Colonic mucosa (tissue), 4 donors: ENCODE measurements at places on chromosomes 2 and 18. TPM values are rescaled to one million over a fixed set of nuclear protein-coding genes. Genes with fewer than 3 reads are reported as not detected.

GRCh38 chr18:13745696-13746095 is 19.2 kb downstream of the RNMT start:
- no peak for DNase-seq

- no peak for DNase-seq
These were observed 310.8 kb downstream of the PLCL1 start for GRCh38 chr2:198115201-198115600.

CHRND gene
- not detected for total RNA-seq

DNA sequence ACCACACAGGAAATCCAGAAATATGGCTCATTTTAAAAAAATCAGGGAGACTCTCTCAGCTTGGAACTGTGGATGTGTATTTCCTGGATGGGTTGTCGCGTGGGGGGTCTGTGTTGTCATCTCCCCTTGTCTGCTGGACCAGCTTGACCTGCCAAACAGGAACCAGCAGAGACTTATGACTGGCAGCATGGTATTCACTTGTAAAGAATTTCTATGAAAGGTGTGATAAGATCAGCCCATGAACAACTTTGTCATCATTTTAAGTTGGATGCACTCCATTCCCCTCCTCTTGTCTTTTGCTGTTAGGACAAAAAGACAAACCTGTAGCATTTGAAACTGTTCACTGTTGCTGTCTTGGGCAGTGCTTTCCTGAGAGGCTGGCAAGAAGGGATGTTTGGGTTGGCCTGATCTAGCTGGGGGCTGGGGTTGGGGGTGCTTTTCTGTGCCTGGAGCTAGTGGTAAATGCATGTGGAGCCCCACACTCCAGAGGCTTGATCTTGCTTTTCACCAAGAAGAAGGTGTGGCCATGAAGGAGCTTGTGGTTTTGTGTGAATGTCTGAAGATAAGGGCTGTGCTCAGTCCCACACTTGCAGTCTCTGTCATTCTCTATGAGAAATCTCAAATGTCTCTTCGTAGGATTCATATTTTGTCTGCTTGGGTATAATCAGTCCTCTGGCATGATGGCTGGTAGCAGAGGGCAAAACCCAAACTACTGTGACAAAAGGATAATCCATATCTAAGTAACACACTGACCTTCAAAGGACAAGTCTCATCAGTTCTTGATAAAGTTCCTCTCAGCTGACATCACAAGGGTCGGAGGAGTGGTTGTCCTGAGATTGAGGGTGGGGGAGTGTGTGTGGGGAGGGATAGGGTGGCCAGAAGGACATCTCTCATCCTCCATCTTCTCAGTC is 39.0 kb downstream of the RALB start:
- no peak for DNase-seq

- DNase-seq = no peak
These were observed 115.8 kb downstream of the SS18 start for GRCh38 chr18:25974630-25975077.

DNA sequence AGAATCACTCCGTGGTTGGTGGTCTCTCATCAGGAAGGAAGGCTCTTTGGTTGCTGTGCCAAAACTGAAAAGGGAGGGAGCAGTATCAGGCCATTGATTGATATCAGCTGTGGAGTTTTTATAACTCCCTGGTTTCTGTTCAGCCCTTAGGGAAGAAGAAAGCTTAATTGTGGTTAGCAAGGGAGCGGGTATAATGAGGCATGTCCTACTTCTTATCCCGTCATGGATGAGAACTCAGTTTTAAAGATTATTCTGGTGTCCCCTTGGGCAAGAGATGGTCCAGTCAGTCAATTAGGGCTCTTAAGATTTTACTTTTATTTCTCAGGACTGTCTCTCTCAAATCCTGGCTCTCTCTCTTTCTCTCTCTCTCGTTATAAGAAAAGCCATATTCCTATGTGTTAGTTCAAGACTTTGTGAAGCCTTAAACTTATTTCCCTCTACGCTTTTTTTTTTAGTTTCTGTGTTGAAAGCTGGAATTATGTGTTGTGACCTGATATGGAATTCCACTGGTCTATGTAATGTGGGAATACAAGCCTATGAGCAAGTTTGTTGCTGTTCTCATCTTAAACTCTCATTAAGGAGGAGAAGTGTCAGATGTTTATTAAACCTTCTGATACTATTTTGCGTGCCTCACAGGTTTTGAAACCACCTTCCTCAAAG is 514.0 kb upstream of the CDH2 start:
- no peak for DNase-seq

- no peak for DNase-seq
These were observed 197.6 kb downstream of the BCL11A start for GRCh38 chr2:60355849-60356261.

CYP27C1 gene
- total RNA-seq = 0.19 TPM

- DNase-seq = no peak
These were observed 210.7 kb upstream of the RASGRP3 start for GRCh38 chr2:33265584-33266338.

DNA sequence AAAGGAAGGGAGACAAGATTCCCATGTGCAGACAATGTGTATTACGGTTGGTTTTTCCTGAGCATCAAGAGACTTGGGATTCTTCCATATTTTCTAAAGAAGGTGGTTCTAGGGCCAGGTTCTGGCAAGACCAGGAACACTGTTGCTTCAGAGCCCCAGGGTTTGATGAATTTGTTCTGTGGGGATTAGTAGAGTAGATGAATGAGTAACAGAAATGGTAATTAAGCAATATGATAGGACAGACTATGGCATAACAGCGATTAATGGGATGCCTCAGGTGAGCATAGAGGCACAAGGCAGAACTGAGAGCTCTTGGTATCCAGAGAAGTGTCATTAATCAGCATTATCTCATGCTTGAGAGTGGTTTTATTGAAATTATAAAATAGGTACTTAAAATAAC is 82.8 kb upstream of the PNPT1 start:
- DNase-seq = no peak

GRCh38 chr2:127649684-127650040 is 3.7 kb downstream of the GPR17 start:
- peak; percentile 92 for DNase-seq

DNA sequence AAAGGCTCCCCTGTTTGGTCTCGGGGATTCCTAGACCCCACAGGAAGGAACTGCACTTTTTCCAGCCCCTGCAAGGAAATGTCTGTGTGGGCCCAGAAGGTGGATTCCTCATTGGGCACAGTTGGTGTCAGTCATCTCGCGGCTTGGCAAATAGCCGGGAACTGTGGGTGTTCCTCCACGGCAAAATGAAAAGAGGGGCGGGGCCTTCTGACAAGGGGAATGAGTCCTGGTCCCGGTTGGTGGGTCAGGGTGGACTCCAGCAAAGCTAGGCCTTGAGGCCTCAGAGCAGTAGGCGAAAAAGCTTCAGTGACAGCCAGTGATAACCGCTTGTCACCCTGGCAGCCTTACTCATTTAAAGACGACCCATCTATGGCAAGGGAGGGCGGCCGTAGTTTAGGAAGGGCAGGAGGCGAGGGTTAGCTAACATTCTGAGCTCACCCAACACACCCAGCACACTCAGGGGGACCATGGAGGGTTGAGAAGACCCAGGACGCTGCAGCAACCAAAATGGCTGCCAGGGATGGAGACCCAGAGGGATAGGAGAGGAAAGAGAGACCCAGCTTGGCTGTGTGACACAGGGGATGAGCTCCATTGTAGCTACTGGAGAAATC is 16.5 kb downstream of the SLC4A3 start:
- DNase-seq = no peak

DNA sequence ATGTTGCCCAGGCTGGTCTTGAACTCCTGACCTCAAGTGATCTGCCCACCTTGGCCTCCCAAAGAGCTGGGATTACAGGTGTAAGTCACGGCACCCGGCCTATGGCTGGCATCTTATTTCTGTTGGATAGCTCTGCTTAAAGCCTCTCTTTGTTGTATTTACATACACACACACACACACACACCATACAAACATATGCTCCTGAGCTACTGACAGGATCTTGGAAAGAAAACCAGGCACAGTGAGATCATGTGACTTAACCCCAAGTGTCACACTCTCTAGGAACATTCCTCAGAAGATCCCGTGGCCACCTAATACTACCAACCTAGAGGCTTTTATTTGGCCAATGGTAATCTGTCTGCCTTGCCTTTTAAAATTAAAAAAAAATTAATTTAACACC is 85.1 kb upstream of the HAAO start:
- DNase-seq = no peak

DNA sequence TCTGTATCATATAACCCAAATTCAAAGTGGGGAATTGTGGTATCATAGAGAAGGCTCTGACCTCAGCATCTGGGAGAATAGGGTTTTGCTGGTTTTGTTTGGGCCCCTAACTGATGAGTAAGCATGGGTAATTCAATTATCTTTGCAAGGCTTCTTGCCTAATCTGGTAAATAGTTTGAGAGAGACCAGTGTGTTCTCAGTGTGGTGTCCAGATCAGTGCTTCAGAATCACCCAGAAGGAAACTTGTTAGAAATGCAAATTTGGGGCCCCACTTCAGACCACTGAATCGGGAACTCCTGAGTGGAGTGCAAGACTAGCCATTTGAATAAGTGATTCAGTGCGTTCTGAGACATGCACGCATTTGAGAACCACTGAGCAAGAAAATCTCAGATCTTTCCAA is 282.7 kb downstream of the EPHA4 start:
- DNase-seq = no peak

DNA sequence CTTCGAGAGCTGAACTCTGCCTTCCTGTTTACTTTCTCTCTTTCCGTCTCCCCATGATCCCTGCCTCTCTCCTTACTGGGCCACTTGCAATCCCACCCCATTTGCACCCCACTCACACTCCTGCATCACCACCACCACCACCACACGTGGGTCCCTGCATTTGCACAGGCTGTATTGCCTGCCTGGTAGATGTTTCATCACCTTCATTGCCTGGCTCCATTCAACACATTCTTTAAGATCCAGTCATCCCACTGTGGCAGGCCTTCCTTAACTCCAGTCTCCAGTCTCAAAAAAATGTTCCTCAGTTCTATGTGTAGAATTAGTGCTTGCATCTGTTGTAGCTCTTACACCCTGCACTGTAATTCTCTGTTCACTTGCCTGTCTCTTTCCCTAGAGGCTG is 13.9 kb downstream of the NOSTRIN start:
- no peak for DNase-seq

DNA sequence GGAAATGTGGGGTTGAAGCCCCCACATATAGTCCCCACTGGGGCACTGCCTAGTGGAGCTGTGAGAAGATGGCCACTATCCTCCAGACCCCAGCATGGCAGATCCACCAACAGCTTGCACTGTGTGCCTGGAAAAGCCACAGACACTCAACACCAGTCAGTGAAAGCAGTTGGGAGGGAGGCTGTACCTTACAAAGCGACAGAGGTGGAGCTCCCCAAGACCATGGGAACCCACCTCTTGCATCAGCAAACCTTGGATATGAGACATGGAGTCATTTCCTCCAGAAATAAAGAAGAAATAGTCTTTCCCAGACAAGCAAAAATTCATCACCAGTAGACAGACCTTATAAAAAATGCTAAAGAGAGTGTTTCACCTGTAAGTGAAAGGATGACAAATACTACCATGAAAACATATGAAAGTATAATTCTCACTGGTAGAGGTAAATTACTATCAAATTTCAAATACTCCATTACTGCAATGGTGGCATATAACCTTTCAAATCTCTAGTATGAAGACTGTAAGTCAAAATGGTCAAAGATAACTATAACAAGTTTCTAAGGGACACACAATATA is 152.6 kb upstream of the EPHA4 start:
- DNase-seq = no peak

GRCh38 chr2:181978351-181979150 is 7.1 kb upstream of the PPP1R1C start:
- DNase-seq = no peak

GRCh38 chr2:160399880-160400279 is 93.7 kb downstream of the RBMS1 start:
- no peak for DNase-seq

DNA sequence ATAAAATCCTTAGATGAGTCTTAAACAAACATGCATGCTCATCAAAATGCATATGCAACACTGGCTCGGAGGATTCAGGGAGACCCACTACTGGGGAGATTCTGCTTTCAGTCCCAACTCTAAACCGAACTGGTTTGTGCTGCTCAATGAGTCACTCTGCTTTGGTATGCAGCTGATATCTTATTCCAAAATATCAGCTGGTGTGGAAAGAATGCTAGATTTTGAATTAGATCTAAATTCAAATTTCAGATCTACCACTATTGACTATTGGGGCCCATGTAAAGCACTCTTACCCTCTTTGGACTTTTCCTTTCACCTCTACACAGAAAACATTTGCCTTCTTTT is 39.2 kb upstream of the TTN start:
- no peak for DNase-seq

LRP2 gene
- total RNA-seq = 0.05 TPM

DNA sequence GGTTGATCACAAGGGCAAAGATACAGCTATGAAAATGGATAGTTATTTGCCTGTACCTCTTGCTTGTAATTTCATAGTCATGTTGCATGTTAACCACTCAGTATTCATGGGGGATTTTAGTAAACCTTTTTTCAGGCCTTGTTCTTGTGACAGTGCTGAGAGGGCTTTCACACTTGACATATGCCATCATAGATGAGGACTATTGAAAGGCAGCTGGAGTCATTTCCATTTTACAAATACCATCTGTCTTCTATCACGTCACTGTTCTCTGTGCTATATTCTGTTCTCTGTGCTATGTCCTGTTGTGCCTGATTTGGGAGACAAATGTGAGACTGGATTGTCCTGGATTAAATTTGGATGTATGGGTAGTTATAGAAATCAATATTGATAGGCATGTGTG is 131.7 kb downstream of the LYPD6B start:
- no peak for DNase-seq

DUSP19 gene
- 2.5 TPM for total RNA-seq

- no peak for DNase-seq
These were observed 946.9 kb upstream of the SOX11 start for GRCh38 chr2:4745056-4745991.

TMEM150A gene
- total RNA-seq = 7.2 TPM

DNA sequence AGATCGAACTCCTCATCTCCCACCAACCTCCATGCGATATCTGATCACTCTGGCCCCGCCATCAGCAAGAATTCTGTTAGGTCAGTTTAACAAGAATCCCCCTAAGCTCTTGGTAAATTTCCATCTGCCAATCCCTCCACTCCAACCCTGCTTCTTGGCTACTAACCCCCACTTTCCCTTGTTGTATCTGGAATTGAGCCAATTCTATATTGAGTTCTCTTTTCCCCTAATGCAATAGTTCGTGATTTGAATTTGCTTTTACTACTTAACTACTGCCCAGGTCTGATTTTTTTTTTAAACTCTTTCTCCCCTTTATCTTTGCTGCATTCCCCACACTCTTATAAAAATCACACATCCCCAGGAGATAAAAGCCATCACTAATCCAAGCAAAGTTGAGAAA is 159.3 kb upstream of the STK17B start:
- no peak for DNase-seq
